ENCODE measurements at places on chromosomes 4 and X.

DNA sequence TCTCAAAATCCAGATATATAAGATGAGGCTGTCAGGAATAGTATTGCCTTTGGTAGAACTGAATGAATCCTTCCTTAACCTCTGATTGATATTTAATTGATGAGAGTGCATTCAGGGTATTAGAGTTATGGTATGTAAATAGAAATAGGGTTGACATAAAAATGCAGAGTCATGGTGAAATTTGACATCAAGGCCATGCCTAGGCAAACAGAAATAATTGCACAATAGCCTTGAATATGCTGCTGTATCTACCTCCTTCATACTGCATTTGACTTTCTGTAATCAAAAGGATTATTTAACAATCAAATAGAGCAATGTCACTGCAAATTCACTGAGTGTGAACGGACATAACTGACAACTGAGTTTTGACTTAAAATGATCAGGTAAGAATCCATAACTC, 1316.3 kb downstream of the STIM2 start:
- no peak for DNase-seq

DNA sequence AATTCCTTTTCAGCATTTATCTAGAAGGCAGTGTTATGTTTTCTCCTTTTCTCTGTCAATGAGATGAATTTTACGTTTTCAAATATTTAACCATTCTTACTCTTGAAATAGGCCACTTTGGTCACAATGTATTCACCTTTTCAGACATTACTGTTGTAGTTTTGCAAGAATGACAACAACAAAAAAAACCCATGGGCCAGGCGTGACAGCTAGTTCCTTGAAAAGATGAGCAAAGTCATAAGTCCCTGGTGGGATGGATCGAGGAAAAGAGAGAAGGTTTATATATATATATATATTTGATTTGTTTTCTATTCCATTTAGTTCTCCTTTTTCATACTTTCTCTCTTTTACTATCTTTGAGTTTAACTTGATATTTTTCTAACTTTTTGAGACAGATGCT, 38.1 kb upstream of the ACSL1 start:
- DNase-seq: no peak

GRCh38 chr4:141132709-141133145, 542 bp downstream of the RNF150 start:
- DNase-seq: no peak

DNA sequence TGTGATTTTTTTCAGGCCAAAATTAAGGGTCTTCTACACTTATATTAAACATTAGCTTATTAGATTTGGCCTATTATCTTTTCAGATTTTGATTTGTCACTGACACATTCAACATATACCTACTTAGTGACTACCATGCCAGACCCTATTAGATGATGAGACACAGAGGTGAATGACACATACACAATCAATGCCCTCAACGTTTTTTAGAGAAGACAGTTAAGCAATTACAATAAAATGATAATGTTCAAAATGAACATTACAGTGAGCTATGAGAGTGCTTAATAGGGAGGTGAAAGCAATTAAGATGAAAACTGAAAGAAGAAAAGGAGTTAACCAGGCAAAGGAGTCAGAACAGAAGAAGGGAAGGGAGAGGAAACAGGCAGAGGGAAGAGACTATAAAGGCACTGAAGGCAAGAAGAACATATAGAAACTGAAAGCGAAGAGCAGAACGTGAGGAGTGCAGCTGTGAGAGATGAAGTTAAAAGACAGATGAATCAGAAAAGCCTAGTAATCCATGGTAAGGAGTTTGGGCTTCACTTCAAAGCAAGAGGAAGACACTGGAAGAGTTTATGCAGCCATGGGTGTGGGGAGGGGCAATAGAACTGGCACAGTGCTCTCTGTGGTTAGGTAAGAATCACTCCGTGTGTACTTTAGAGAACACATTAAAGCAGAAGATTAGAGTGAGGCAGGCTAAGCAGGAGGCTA, 119.0 kb downstream of the REELD1 start:
- DNase-seq: peak; percentile 37

- DNase-seq: no peak
Observed at GRCh38 chr4:123921339-123921738, 524.7 kb downstream of the SPRY1 start.

- DNase-seq: no peak
Observed at GRCh38 chr4:145503486-145504072, 21.9 kb downstream of the SMAD1 start.

- DNase-seq: no peak
Observed at GRCh38 chr4:26020881-26021280, 106.9 kb downstream of the SMIM20 start.

GRCh38 chrX:9327747-9328145, 137.1 kb upstream of the TBL1X start:
- DNase-seq: no peak

DNA sequence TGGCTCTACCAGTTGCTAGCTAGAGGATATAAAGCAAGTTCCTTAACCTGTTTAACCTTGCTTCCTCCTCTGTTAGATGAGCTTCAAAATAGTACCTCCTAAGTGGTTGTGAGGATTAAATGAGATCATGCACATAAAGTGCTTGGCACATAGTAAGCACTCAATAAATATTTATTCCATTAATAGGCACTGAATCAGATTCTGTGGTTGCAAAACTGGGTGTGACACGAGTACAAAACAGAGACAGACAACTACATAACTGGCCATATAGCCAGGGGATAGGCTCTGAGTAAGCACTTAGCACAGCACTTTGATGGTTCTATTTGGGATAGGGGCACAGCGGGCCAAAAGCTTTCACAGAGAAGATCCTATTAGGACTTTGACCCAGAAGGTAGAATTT, 150.3 kb downstream of the RELL1 start:
- DNase-seq: no peak

DNA sequence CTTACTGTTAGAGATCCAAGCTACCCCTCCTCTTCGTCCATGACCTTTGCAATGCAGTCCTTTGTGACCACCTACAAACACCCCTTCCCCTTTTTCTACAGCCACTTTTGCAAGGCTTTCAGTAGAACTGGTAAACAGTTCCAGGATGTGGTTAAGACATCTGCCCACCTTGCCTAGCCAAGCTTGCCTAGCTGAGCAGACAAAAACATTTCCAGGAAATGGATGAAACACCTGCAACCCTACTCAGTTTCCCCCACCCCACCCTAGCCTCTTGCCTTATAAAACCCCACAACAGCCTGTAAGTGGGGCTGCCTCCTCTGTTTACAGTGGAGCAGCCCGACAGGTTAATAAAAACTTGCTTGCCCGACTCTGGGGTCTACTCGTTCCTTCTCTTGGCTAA, 133.8 kb downstream of the ZC4H2 start:
- no peak for DNase-seq

DNA sequence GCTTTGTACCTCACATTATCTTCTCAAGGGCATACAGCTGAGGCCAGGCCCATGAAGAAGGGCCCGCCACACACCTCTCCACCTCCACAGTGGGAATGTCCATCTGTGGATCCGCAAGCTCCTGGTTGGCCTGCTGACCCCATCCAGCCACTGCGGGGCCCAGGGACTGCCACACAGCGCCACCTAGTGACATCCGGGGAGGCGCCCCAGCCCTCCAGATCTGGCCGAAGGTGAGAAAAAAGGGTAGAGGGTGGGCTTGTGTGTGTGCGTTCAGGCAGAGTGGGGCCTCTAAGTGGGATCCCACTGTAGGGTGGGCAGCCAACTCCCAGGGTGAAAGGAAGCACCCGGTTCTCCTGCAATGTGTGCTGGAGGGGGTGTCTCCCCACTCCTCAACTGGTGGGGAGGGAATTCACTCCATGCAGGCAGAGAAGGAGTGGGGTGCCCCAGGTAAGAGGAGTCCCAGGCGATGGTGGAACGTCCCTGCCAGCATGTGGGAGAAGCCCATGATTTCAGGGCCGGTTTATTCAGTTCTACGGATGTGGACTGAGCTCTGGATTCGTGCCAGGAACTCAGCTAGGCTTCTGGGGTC, 117.3 kb downstream of the ENPP6 start:
- no peak for DNase-seq

DNA sequence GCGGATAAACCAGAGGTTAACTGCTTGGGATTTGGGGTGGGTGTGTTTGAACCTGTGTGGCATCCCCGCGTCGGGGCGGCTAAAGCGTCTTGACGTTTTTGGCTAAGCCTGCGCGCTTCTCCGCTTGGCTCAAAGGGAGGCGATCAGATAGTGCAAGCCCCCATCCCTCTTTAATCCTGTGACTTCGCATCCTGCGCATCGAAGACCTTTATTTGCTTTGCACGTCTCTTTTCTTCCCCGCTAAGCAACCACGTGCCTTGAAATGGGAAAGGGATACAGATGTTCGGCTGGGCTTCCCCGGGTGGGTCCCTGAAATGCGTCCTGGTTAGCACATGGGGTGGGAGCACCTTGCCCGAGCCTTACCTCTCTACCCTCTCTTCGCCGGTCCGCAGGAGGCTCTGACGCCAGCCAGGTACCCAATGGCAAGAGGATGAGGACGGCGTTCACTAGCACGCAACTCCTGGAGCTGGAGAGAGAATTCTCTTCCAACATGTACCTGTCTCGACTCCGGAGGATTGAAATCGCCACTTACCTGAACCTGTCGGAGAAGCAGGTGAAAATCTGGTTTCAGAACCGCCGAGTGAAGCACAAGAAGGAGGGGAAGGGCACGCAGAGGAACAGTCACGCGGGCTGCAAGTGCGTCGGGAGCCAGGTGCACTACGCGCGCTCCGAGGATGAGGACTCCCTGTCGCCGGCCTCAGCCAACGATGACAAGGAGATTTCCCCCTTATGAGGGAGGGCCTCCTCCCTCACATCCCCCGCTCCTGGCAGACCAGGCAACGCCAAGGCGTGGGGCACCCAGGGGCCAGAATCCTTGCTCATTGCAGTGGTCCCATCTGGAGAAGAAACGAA, 1.5 kb downstream of the GSX2 start:
- DNase-seq: no peak

DNA sequence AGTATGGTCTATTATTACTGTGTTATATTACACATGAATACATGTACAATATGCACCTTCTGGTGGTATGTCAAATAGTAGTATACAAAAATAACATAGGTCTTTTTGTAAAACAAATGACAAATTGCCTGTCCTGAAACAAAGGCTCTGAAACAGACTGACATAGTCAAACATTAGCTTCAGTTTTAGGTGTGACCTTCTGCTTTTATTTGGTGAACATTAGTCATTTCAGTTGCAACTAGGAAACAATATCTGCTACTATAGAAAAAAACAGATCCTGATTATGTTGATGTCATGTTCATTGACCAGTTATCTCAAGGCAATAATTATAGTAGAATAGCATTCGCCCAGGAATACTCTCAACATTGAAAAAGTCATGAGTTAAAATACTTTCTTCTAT, 123.0 kb downstream of the CHRNA9 start:
- DNase-seq: no peak

DNA sequence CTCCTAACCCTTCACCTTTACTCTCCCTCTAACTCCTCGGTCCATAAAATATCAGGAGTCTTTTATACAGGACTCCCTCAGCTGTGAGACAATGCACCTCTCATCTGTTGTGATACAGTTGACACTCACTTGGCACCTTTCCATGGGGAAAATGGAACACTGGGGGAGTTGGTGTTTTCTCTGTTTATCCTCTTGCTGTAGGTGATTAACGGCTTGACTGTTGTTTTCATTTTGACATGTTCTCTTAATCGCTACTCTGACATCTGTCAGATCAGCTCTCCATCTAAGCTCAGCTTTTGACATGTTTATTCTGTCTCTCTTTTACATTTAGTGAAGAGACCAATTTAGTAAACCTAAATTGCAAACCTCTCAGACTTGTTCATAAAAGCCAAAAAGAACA, 604.8 kb downstream of the TRAM1L1 start:
- no peak for DNase-seq

DNA sequence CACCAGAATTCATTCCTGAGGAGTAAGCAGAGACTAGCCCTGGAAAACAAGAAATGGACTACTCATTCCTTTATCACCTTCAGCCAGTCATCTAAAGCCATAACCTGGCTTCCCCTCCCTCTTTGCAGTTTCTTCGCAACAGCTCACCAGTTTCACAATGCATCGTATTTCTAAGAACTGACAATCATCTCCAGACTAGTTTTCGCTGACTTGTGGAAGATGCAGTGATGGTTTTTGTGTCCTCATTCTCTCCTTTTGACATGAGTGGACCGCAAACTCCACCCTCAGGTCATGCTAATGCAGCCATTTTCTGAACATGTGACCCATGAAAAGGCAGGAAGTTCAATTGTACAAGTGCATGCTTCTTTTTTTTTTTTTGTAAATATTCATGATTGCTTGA, 1203.5 kb downstream of the PCDH7 start:
- no peak for DNase-seq

DNA sequence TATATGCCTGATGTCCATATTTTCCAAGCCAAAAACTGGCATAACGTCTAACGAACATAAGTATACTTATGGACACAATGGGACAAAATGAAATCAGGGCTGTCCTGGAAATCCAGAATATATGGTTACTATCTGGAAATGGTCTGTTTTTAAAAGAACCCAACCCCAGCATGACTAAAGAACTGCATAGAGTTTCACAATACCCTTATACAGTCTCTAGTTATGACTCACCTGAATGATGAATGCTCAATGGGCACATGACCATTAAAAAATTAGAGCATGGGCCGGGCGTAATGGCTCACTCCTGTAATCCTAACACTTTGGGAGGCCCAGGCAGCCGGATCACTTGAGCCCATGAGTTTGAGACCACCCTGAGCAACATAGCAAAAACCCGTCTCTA, 31.8 kb downstream of the AMMECR1 start:
- DNase-seq: no peak

DNA sequence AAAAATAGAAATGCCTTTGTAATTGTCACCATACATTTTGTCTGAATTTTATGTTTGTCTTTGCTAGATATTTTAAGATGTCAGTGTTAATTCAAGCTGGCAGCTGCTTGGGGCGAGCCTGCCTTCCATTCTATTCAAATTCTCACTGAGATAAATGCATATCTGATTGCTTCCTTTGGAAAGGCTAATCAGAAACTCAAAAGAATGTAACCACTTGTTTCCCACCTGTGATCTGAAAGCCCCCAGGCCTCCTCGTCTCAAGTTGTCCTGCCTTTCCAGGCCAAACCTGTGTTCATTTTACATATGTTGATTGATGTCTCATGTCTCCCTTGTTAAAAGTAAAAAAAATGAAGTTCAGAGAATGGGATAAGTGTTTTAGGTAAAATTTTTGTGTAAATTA, 318.7 kb upstream of the TECRL start:
- no peak for DNase-seq

DNA sequence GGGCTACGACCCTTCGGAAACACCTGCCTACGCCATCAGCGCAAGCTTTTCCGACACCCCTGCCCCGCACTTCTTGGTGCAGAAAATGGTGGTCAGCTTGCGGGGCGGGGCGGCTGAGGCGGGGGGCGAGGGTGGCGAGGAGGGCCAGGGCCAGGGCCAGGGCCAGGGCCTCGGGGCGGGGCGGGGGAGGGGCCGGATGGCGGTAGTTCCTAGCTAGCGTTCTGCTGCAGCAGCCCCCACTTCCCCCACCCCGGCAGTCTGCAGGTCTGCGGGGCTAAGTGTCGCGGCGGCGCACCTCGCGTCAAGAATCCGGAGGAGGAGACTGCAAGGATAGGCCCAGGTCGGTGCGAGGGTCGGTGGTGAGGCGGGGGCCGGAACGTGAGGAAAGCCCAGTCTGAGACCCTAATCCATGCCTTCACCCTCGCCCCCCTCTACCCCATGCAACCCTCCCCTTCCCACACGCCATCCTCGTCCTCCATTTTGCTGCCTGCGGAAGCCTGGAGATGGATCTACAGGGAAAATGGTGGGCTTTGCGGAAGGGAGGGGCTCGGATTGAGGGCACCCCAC, 600 bp downstream of the BEX4 start:
- DNase-seq: no peak

GRCh38 chr4:89725268-89725667, 111.7 kb downstream of the SNCA start:
- DNase-seq: no peak

Data from T-helper 2 cell (primary cell).